ENCODE measurements at places on chromosomes 1 and 21.

DNA sequence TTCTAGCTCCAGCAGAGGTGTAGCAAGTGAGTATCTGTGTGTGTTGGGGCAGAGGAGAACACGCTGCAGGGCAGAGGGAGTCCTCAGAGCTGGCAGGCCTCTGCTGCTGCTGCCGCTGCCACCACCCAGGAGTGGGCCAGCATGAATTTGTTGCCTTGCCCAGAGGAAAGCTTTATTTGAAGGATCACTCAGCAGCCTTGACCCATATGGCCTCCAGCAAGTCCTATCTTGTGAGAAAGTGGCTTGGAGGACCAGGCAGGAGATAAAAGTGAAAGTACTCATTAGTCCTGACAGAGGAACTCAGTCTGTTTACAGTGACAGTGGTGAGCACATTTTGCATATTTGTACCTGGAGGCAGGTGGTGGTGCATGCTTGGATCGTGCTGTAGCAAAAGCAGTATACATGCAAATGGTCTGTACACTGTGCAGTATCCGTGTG is 3.1 kb downstream of the TRAF5 start:
- peak; percentile 15 for ATAC-seq

- ATAC-seq, result no peak
Measured at GRCh38 chr1:100461222-100461621, 76.7 kb upstream of the GPR88 start.

DNA sequence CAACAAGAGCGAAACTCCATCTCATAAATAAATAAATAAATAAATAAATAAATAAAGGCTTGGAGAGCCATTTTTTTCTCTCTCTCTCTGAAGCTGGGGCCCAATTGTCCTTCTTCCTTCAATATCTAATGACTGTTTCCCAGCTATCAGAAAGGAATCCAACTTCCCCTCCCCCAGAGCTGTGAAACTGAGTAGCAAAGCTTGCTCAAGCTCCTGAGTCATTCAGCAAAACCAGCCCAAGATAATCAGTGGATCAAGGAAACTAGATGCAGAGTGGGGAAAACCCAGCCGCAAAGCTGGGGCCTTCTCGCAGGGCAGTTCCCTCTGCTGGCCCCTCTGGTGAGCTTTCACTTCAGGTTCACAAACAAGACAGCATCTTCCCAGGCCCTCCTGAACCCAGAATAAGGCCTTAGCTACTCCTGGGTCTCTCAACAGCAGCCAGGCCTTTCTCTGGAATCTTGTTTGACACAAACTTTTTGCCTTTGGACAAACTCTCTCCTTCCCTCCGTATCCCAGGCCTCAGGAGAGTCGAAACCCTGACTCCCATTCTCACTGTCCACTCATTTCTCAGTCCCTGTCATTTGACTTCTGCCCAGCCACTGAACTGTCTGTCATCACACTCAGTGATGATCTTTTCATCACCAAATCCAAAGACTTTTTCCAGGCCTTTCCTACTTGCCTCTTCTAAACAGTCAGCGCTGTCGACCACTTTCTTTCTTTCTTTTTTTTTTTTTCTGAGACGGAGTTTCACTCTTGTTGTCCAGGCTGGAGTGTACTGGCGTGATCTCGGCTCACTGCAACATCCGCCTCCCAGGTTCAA is 18.0 kb upstream of the PTP4A2 start:
- peak; percentile 95 for ATAC-seq

DNA sequence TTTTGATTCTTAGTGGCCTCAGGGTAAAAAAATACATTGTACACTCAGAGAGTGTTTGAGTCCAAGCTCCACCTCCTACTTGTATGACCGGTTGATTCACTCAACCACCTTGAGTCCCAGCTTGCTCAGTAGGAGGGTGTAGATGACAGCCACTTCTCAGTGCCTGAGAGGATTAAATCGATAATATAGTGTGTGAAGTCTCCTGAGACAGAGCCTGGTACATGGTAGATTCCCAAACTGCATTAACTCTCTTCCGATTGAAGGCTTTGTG is 38.4 kb downstream of the NCMAP start:
- ATAC-seq, result no peak

- ATAC-seq, result peak; percentile 29
Measured at GRCh38 chr1:161227196-161227871, 1.5 kb downstream of the TOMM40L start.

GRCh38 chr1:31725777-31726535 is 22.1 kb upstream of the COL16A1 start:
- no peak for ATAC-seq

DNA sequence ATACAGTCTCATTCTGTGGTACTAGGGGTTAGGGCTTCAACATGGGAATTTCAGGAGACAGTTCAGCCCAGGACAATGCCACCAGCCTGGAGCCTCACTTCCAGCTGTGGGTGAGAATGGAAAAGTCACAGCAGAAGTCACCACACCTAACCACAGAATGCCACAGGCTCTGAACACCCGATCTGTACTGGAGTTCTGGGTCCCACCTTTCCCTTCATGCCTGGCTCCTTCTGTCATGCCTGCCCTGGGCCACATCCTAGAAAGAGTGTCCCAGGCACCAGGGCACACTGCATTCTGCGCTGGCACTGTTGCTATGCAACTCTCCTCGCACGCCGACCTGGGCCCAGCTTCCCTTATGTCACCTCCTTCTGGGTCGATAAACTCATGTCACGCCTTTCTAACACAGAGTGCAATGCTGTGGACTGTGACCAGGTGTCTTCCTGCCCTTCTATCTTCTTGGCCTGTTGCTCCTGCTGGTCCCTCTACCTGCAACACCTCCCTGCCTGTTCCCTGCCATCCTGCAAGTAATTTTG is 21.2 kb downstream of the RCSD1 start:
- ATAC-seq, result peak; percentile 51

DNA sequence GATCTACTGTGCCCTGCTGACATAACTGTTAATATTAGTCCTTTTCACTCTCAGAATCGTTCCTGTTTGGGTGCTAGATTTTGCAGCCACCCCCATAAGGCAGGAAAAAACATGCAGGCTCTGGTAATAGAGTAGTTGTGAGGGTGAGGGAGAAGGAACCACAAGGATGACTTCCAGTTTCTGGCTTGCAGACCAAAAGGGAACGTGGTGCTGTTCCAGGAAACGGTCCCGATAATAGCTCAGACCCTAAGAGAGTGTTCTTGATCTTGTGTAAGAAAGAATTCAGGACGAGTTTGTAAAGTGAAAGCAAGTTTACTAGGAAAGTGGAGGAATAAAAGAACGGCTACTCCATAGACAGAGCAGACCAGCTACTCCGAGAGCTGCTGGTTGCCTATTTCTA is 50.7 kb upstream of the RHOU start:
- ATAC-seq, result no peak

DNA sequence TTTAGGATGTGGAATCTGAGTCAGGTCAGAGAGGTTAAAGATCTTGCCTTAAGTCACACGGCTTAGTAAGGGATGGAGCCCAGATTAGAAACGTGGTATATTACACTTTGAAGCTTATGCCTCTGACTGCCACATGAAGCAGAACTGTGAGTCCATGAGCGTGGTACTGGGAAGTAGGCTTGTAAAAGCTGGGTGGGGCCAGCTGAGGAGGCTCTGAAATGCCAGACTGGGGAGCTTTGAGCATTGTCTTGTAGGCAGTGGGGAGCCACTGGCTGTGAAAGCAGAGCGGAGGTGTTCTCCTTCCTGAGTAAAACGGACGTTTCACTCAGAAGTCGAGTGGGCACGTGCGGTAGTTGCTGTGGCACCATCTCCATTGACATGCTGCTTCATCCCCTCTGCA is 72.6 kb upstream of the USP24 start:
- ATAC-seq, result no peak

GRCh38 chr1:113538225-113538624 is 147.9 kb downstream of the MAGI3 start:
- ATAC-seq, result no peak

- no peak for ATAC-seq
Measured at GRCh38 chr1:116359060-116359830, 13.8 kb upstream of the ATP1A1 start.

DNA sequence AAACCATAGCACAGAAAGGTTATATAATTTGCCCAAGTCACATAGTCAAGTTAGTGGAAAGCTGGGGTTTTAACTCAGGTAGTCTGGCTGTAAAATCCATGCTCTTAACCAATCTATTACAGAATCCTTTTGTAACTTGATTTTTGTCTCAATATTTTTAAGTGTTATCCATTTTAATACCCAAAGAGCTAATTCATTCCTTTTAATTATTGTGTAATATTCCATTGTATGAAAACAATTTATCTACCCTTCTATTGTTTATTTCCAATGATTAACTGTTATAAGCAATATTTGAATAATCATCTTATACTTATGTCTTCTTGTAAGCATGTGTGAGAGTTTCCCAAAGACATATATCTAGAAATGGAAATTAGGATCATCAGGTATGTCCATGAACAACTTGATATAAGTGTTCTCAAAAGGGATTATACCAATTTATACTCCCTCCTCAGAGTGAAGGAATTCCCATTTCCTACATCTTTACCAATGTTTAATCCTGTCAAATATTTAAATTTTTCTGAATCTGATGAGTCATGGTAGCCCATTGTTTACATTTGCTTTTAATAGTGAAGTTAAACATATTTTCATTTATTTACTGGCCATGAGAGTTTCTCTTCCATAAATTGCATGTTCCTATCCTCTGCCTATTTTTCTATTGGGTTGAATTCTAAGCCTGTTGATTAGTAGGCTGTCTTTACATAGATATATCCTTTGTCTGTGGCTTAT is 13.9 kb downstream of the TEX50 start:
- no peak for ATAC-seq

DNA sequence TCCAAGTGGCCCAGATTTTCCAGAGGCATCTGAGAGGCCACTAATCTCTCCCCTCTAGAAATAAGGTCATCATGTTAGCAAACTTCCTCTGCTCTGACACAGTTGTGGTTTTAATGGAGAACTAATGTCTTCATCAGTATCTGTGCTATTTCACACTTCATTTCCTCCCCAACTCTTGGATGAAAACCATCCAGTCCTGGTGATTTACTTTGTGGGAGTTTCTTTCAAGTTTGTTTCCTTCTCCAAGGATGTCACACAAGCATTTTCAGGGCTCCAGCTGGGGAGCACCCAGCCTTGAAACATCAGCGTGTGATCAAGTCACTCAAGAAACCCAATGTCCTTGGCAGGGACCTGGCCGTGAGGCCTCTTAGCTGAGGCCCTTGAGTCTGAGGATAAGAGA is 38.8 kb downstream of the TBX15 start:
- ATAC-seq, result no peak

DNA sequence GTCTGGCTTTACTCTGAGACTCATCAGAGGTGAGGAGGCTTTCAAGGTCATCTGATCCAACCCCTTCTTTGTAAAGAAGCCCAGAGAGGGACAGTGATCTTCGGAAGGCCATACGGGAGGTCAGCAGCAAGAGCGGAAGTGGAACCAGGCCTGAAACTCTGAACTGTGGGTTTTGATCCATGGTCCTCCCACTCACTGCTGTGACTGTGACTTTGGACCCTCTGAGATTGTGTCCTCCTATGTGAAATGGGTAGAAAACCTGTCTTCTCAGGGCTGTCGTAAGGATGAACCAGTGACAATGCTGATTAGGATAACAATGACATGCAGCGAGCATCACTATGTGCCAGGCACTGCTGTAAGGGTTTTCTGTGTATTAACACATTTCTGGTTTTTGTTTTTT is 9.8 kb upstream of the DDOST start:
- no peak for ATAC-seq

DNA sequence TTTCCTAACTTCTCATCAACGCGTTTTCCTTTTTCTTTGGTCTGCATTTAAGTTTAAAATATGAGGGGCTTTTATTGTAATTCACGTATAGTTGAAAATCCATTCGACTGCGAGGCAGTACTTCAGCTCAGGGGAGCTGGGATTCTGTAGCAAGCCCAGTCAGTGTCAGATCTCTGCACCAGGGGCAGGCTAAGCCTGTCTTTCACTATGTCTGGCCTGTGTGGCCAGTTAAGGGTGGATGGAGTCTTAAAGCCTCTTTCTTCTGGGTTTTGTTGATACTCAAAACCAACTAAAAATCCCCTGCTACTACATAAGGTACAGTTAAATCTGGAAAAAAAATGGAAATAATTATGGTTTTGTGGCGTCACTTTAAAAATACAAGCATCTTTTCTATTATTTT is 124.7 kb downstream of the TYW3 start:
- ATAC-seq, result no peak

DNA sequence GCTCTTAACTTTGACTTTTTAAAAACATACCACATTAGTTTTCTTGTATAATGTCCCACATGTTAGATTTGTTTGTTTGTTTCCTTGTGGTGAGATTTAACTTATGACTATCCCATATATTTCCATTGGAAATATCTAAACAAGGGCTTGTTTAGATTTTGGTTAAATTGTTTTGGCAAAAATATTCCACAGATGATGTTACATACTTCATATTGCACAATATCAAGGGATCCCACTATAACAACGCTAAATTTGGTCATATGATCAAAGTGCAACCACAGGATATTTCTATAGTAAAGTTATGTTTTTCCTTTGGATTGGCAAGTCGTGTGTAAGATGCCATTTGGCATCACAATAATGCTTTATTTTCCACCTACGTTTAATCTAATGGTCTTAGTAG is 396.7 kb downstream of the TGFB2 start:
- no peak for ATAC-seq

GRCh38 chr21:39863111-39863510 is 4.1 kb upstream of the PCP4 start:
- no peak for ATAC-seq

DNA sequence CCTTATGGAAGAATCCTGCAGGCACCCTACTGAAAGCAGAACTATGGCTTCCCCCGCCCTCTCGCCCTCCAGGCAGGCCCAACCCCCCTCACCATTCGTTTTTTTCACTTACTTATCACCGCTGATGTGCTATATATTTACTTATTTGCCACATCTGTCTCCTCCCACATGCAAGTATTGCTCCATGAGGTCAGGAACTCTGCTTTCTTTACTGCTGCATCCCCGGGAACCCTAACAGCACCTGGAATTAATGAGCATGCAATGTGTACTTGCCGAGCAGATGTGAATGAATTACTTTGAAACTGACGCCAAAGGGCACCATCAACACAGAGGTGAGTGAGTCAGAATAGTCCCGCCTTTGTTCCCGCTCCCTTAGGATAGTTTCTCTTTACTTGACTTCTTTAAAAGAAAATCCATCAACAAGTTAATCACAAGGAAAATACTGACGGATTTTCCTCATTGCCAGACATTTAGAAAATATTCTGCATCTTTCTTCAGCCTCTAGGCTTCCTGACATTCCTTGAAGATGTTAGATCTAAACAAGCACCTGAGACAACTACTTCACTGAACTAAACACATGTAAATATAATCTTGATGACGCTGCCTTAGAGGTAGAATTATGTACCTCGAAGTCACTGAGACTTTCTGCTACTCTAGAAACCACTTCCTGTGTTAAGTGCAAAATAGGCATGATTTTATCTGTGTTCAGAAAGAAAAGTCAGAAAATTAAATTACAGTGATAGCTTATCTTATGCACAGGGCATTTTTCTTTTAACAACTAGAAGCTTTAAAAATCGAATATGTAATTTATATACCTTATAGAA is 17.5 kb upstream of the RAB4A start:
- ATAC-seq, result peak; percentile 81

GRCh38 chr1:1273209-1273511 is 494 bp downstream of the UBE2J2 start:
- no peak for ATAC-seq

GRCh38 chr1:99975529-99975928 is 5.7 kb downstream of the SLC35A3 start:
- no peak for ATAC-seq

All from activated CD4-positive, CD25-positive, alpha-beta regulatory T cell treated with anti-CD3 and anti-CD28 coated beads, Interleukin-2, amount 50 U/mL, for 24 hours (primary cell).